ENCODE measurements at places on chromosomes 11 and 22. TPM values are rescaled to one million over a fixed set of nuclear protein-coding genes. Genes with fewer than 3 reads are reported as not detected.

CHCHD10 gene
- total RNA-seq, result 5.3 TPM

IGF2 gene
- total RNA-seq, result 3.1 TPM

ELFN2 gene
- 21.9 TPM for total RNA-seq

KCNJ1 gene
- total RNA-seq, result not detected

MYRF gene
- 2.8 TPM for total RNA-seq

RAC2 gene
- total RNA-seq, result not detected

CWC15 gene
- total RNA-seq, result 36.9 TPM

OR2AT4 gene
- not detected for total RNA-seq

INPP5J gene
- 3.1 TPM for total RNA-seq

GSTT2B gene
- 1.9 TPM for total RNA-seq

DKK3 gene
- 226 TPM for total RNA-seq

CREB3L1 gene
- total RNA-seq, result 1.3 TPM
